ENCODE measurements at places on chromosomes 6 and 20.

- DNase-seq: no peak
These were observed 462.8 kb downstream of the CDC5L start for GRCh38 chr6:44850312-44850711.

DNA sequence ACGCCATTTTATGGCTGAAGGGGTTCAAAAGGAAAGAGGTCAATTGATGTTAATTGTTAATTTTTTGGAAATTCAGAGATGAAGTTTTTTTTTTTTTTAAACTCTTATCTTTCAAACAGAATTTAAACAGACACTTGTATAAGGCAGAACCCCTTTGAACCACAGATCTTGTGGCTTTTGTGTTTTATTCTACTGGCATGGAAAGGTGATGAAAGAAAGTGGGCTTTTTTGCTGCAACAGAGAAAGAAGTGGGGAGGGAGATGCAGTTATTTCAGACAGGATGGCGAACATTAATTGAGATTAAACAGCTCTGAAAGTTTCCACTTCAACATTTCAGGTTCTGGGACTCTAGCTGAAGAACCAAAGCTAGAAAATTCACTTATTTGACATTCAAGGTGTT, 200.9 kb downstream of the GJA10 start:
- no peak for DNase-seq

GRCh38 chr6:92050216-92050615, 1369.1 kb downstream of the EPHA7 start:
- DNase-seq: no peak

GRCh38 chr6:66926060-66926459, 1219.0 kb upstream of the EYS start:
- no peak for DNase-seq

DNA sequence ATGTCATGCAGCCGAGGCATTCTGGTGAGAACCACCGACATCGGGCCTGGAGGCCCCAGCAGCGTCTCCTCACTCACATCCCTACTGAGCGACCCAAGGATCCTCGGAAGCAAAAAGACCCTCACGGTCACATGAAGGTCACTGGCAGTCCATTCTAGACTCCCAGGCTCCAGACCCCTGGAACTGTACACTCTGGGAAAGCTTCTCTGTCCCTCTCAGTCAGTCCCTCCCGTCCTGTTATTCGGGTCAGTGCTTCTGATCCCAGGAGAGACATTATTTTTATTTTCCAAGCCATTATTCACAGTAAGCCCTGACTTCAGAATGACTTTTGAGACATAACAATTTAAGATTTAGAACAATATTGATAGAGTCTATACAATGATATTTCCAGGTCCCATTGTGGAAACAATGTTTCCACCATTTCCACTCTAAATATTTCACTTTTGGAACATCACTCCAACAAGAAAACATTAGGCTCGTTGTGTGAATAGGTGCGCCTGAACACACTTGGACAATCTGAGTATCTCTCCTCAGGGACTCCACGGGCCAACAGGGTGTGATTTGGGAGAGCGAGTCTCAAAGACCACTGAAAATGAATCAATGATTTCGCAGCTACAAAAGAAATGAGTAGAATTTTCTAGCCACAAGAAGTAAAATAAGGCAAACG, 199.7 kb downstream of the SOD2 start:
- no peak for DNase-seq

- DNase-seq: no peak
These were observed 1.2 kb downstream of the SAYSD1 start for GRCh38 chr6:39113788-39114187.

DNA sequence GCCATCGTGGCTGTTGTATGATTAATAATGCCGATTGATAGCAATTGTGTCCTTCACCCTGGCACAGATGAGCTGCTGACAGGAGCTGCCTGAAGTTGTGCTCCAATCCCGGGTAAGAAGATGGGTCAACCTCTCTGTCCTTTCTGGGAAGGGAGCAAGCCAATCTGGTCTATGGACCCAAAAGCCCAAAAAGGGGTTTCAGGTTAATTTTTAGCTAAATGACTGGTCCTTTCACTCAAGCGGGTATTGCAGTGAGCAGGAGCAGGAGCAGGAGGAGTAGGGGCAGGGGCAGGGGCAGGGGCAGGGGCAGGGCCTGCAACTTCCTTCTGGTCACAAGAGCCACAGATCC, 164.8 kb downstream of the TAF4 start:
- no peak for DNase-seq

- DNase-seq: no peak
These were observed 407.6 kb upstream of the MANEA start for GRCh38 chr6:95169775-95170174.

DNA sequence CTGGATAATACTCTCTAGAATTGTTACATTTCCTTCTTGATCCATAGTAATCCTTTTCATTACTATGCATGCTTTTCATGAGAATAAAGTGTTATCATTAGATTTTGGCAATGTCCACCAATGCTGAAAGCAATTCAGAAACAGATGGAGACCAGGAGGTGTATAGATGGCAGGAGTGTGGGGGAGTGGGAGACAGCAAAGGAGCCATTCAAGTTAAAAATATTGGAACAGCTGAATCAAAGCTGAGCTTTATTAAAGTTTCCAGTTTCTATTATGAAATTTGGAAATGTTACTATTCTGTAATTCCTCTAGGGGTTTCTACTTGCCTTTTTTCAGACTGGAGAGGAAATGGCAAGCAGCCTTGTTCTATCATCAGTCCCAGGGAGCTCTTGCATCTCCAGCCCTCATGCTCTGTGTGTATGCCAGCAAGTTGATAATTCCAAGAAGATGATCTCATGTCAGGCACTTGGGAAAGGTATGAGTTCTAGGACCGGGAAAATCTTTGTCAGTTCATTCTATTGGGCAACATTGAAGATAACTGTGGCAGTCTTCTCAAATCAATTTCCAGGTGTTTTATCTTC, 228.0 kb downstream of the CD109 start:
- peak; percentile 65 for DNase-seq

DNA sequence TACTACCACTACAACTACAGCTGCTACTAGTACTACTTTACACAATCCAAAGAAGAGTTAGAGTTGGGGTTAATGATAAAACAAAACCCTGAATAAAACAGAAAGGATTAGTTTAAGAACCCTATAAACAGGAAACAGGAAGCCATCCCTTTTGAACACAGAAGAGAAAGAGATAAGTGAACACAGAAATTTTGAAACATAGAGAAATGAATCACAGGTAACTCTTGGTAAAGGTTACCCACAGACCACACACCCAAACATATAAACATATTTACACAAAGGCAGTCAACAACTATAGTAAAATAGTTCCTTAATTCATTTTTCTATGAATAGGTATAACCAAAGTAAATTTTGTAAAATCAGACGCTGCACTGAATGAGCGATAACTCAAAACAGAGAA, 98.1 kb downstream of the RNGTT start:
- DNase-seq: no peak

- no peak for DNase-seq
These were observed 4.3 kb downstream of the PREX1 start for GRCh38 chr20:48823476-48823875.

- no peak for DNase-seq
These were observed 60.8 kb downstream of the ADGRB3 start for GRCh38 chr6:68695838-68696237.

DNA sequence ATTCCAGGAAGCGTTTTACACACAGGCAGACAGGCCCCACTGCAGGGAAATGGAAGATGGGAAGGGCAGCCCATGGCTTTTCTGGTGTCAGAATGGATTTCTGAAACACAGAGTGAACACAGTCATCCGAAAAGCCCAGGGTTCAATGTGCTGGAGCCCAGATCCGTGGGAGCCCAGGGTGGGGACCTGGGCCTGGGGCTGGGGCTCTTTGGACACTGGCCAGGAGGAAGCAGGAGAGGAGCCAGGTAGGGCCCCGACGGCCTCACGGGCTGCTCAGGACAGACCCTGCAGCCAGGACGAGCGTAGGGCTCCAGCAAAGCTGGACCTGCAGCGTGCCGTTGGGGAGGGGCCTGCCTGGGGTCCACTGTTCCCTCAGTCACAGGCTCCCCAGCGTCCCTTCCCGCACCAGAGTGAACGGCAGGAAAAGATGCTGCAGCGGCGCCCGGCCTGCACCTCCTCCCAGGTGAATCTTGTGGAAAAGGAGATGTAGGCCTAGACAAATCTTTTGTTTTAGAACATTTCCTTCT, 24.3 kb upstream of the LSM14B start:
- no peak for DNase-seq

DNA sequence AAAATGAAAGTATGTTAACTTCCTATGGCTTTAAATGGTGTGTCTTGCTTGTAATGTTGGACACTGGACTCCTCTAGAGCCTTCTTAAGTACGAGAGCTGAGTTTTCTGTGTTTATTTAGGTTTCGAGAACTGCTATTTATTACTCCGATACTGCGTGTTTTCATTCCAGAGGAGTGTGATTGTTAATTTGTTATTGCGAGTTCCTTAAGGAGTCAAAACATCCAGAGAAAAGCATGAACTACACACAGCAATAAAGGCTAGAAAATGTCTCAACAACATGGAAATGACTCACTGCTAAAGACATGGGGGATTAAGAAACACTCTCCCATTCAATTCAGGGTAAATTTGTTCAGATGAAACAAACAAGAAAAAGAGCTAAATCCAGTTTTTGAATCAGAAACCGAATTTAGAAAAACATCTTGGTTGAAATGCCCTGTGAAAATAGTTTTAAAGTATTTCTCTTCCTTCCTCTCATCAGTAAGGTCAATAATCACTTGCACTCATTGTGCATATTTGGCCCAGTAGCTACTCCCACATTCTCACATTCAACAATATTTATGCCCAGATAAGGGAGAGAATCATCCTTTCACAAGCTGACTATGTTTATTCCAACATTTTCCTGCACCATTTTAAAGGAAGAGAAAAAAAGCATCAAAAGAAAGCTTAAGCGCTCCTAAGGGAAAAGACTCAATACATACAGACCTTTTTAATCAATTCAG, 36.0 kb downstream of the ATXN1 start:
- peak; percentile 67 for DNase-seq

- DNase-seq: peak; percentile 96
These were observed 278.2 kb upstream of the SUPT3H start for GRCh38 chr6:45655745-45656476.

DNA sequence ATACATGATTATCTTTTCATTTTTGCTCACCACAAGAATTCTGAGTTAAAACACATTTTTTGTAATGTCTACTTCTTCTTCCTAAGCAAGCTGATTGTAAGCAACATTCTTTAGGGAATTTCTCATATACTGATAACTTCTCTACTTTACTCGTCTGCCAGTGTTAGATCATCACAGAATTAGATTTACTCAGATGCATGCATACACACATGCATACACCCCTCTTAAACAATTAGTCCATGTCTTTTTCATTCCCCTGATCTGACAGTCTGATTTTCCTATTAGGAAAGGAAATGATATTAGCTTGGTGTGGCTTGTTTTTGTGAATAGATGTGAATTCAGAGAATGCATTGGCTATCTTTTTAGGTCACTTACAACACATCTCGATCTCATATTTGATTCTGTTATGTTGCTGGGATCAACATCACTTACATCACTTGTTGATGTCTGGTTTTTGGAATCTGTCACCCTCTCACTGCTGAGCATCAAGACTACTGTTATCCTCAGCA, 91.4 kb downstream of the FIG4 start:
- no peak for DNase-seq

- DNase-seq: no peak
These were observed 6.4 kb downstream of the ACSS1 start for GRCh38 chr20:25051386-25052155.

GRCh38 chr6:551405-551804, 105.5 kb downstream of the HUS1B start:
- DNase-seq: peak; percentile 29

DNA sequence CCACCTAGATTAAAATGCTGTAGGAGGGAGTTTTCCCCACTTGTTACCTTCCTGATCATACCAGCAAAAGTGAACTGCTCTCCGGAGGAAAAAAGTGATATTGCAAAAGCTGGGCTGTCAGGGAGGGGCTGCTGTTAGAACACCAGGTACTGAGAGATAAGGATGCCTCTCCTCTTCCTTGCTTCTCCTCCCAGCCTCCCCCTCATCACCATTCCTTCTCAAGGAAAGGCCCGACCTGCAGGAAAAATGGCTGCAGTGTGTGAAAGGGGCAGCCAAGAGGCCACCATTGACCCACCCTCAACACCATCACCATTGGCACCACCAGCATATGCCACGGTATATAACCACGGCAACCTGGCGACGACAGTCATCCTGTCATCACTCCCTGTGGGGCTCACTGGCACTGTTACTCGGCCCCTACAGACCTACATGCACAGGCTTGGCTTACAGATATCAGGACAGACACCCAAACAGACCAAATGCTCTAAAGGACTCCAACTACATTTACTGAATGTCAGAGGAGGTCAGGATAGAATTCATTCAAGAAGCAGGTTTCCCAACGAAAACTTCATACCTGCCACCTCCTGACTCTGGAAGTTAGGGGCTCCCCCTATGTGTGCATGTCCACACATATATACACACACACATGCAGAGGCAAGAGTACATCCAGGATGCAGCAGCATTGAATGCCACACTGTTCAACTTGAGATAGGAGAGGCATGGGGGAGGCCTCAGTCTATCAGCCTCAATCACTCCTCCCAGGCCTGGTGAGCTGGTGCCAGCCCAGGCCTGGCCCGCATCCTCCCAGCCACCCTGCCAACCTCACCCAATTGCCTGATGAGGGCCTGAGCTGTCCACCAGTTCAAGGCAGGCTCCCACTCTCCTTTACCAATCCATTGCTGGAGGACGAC, 13.9 kb upstream of the MDGA1 start:
- no peak for DNase-seq

DNA sequence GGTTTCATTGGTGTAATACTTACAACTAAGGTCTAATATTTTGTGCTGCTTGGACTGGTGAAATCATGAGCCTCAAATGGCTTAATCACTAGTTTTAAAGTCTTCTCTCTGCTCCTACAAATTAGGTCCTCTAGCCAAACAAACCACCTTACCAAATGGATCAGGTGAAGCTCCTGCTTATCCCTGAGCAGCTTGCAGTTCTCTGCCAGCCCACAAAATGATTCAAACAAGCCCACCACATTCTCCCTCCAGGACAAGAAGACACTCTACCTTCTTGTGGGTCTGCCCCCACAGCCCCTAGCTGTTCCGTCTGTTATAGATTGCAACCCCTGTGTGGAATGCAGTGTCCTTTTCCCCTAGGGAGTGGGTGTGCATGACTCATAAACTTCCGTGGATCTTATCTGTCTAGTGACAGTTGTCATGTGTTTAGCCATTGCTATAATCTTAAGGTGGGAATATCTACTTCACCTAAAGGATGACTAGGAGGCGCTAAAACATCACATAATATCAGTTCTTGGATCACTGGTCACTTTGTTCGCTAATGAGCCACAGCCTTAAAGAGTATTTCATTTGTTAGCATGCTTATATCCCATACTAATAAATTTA, 940.5 kb upstream of the MANEA start:
- DNase-seq: no peak
